ENCODE measurements at places on chromosomes 4 and X. TPM values are rescaled to one million over a fixed set of nuclear protein-coding genes. Genes with fewer than 3 reads are reported as not detected.

Gene NHSL2
- total RNA-seq, result 7.3 TPM

Gene GPM6B
- 516 TPM for total RNA-seq

Gene XK
- 7.4 TPM for total RNA-seq

Gene NUP62CL
- total RNA-seq, result 1.6 TPM

Gene VCX3A
- total RNA-seq, result not detected

Gene LGI2
- total RNA-seq, result 20.5 TPM

Gene HS3ST1
- 1.7 TPM for total RNA-seq

Gene CTAG1B
- not detected for total RNA-seq

Gene SGCB
- 169 TPM for total RNA-seq

Gene QRFPR
- total RNA-seq, result not detected

Gene SORBS2
- total RNA-seq, result 95.5 TPM

Gene CYLC1
- total RNA-seq, result not detected

Gene NAT8L
- total RNA-seq, result 8.3 TPM

Gene TMEM271
- total RNA-seq, result 22.7 TPM

Gene SLC16A2
- total RNA-seq, result 28.7 TPM

Gene SRPX
- 9.2 TPM for total RNA-seq

Gene GAGE2A
- not detected for total RNA-seq

Gene FATE1
- not detected for total RNA-seq

Gene ADH1C
- not detected for total RNA-seq

Gene CFP
- 0.49 TPM for total RNA-seq

Gene GPR143
- not detected for total RNA-seq

Gene PPP2R2C
- 9.4 TPM for total RNA-seq

Gene ITIH6
- not detected for total RNA-seq

Gene MAGEE2
- not detected for total RNA-seq

Gene CHRNA9
- not detected for total RNA-seq

Gene TAF9B
- 30.4 TPM for total RNA-seq

Gene UNC5C
- total RNA-seq, result 41.2 TPM

Gene AR
- total RNA-seq, result 0.56 TPM

Gene F9
- not detected for total RNA-seq

Gene CT45A3
- total RNA-seq, result not detected

Gene BRS3
- not detected for total RNA-seq

Gene TEX13D
- total RNA-seq, result not detected

Gene TMEM131L
- 60.2 TPM for total RNA-seq

Gene LINC00632
- 89.8 TPM for total RNA-seq

Gene ZC4H2
- total RNA-seq, result 48.0 TPM

Gene WDFY3
- total RNA-seq, result 267 TPM

Gene RNF212
- 11.1 TPM for total RNA-seq

Gene STARD8
- total RNA-seq, result 1.1 TPM

Gene TLR3
- total RNA-seq, result not detected

Gene ODAPH
- total RNA-seq, result not detected

Gene FBXW7
- 57.5 TPM for total RNA-seq

Gene ERCC6L
- total RNA-seq, result 1.2 TPM

Gene CCKAR
- not detected for total RNA-seq

Gene STPG2
- total RNA-seq, result 0.66 TPM

Gene FOXR2
- total RNA-seq, result not detected

Gene ART3
- total RNA-seq, result not detected

Gene F11
- not detected for total RNA-seq

Data from glutamatergic neuron (in vitro differentiated cells).